ENCODE measurements at places on chromosomes 6 and 20.
A peak's percentile ranks its signal among the peaks of the same experiment; 100 is the strongest.

- DNase-seq, result no peak
Observed at GRCh38 chr6:64988148-64988547, 718.9 kb downstream of the EYS start.

- no peak for DNase-seq
Observed at GRCh38 chr20:31988430-31989015, 20.6 kb downstream of the XKR7 start.

GRCh38 chr6:102660303-102660702 lies 1266.8 kb downstream of the GRIK2 start:
- DNase-seq, result no peak

GRCh38 chr6:168996356-168996625 lies 257.4 kb downstream of the THBS2 start:
- DNase-seq, result no peak

DNA sequence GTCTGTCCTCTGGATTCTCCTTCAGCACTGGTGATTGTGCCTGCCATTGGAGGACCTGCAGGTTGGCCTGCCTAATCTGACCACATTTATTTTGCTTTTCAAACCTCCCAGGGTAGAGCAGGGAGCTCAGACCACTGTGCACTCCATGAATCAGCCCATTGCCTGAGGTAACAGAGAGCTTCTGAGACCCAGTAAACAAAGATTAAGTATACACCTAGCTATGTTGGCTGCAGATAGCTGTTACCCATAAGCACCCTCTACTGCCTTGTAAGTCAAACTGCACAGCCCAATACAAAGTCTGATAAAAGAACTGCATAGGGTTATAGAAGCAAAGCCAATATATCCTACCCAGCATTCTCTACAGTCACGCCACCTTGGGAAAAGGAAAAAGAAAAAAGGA lies 338.7 kb downstream of the HTR1B start:
- DNase-seq, result peak; percentile 3

DNA sequence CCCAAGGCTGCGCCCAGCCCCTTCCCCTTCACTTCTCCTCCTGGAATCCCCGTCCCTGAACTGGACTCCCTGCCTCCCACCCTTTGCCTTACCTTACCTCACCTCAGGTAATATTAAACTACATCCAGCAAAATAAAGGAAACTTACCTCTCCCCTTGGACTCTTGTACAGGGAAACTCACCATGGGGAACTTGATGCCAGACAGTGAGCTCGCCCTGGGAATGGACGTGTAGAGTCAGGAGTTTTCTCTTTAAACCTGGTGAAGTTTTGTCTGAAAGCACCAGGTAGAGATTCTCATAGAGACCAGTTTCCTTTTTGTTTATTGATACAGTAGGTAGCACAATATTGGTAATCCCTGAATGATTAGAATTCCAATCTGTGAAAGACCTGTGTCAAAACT lies 544 bp upstream of the HLA-C start:
- DNase-seq, result no peak

- DNase-seq, result no peak
Observed at GRCh38 chr20:18639501-18639979, 51.7 kb downstream of the DTD1 start.

GRCh38 chr20:62481425-62482145 lies 5.8 kb upstream of the GATA5 start:
- no peak for DNase-seq

- peak; percentile 39 for DNase-seq
Observed at GRCh38 chr6:17268114-17268513, 13.0 kb upstream of the RBM24 start.
